ENCODE measurements at places on chromosomes 2 and 18. TPM values are rescaled to one million over a fixed set of nuclear protein-coding genes. Genes with fewer than 3 reads are reported as not detected.

Gene GRHL1
- 1.8 TPM for polyA plus RNA-seq

Gene LBX2
- polyA plus RNA-seq: 0.10 TPM

Gene SLC5A7
- polyA plus RNA-seq: not detected

Gene TLX2
- polyA plus RNA-seq: 0.05 TPM

Gene GALNT5
- polyA plus RNA-seq: 10.4 TPM

Gene RAB17
- 12.8 TPM for polyA plus RNA-seq

Gene TEKT4
- polyA plus RNA-seq: not detected

Gene MC2R
- polyA plus RNA-seq: not detected

Gene BOLL
- not detected for polyA plus RNA-seq

Gene SLC25A12
- 18.5 TPM for polyA plus RNA-seq

Gene HEATR5B
- 9.9 TPM for polyA plus RNA-seq

Gene TRIB2
- polyA plus RNA-seq: 10.9 TPM

Gene GAL3ST2
- polyA plus RNA-seq: not detected

Gene DPP10
- not detected for polyA plus RNA-seq

Gene RGPD3
- 0.08 TPM for polyA plus RNA-seq

Gene CTAGE1
- polyA plus RNA-seq: not detected

Gene PLGLB1
- polyA plus RNA-seq: 0.12 TPM

Gene MARCO
- 0.07 TPM for polyA plus RNA-seq

Gene CCDC68
- 0.09 TPM for polyA plus RNA-seq

Gene TEX44
- polyA plus RNA-seq: not detected

Gene IGFBP5
- polyA plus RNA-seq: 0.11 TPM

Gene EFR3B
- 0.02 TPM for polyA plus RNA-seq

Gene TRABD2A
- polyA plus RNA-seq: 11.5 TPM

Gene CCDC121
- 1.0 TPM for polyA plus RNA-seq

All from mammary epithelial cell (primary cell).